ENCODE measurements at places on chromosomes 7 and 10.

DNA sequence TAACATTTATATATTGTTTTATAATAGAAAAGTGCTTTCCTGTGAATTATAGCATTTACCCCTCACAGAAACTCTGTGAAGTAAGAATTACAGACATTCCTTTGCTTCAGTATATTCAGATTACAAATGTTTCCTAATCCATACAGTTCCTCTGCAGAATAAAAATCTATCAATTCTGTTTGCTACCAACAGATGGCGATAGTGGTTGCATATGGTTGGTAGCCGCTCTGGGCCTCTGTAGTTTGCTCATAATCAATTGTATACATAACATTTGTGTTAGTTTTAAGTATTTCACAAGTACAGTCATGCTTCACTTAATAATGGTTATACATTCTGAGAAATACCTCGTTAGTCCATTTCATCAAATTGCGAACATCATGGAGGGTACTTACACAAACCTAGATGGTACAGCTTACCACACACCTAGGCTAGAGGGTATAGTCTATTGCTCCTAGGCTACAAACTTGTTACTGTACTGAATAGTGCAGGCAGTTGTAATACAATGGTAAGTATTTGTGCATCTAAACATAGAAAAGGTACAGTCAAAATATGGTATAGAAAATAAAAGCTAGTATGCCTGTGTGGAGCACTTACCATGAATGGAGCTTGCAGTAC, 94.4 kb upstream of the STEAP4 start:
- no peaks in the 10 kb centered on the region for H3K36me3 ChIP-seq
- H3K27ac ChIP-seq, result no peak overlapping the region
- DNase-seq, result no peak
- no peaks in the 10 kb centered on the region for H3K27me3 ChIP-seq

GRCh38 chr10:26486304-26486703, 48.2 kb downstream of the APBB1IP start:
- no peaks in the 10 kb centered on the region for H3K27me3 ChIP-seq
- H3K4me3 ChIP-seq, result no peak overlapping the region
- DNase-seq, result no peak
- no peaks in the 10 kb centered on the region for H3K4me1 ChIP-seq

DNA sequence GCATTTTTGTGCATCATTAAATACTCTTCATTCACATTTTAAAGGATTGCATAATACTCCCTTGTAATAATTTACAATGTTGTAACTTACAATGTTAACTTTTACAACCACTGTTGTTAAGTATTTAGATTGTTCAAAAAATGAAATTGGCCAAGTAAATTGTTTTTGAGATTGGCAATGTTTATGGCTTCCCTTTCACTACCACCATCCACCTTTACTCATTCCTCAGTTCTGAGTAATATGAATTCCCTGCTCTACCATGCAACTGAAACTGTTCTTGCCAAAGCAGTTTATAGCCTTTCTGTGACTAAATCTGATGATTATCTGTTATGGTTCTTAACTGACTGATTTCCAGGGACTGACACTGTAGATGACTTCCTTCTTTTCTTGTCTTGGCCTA, 80.5 kb upstream of the TMEM106B start:
- H3K4me1 ChIP-seq, result no peaks in the 10 kb centered on the region
- no peaks in the 10 kb centered on the region for H3K36me3 ChIP-seq
- DNase-seq, result no peak
- no peak overlapping the region for H3K4me3 ChIP-seq
- no peaks in the 10 kb centered on the region for H3K27me3 ChIP-seq

DNA sequence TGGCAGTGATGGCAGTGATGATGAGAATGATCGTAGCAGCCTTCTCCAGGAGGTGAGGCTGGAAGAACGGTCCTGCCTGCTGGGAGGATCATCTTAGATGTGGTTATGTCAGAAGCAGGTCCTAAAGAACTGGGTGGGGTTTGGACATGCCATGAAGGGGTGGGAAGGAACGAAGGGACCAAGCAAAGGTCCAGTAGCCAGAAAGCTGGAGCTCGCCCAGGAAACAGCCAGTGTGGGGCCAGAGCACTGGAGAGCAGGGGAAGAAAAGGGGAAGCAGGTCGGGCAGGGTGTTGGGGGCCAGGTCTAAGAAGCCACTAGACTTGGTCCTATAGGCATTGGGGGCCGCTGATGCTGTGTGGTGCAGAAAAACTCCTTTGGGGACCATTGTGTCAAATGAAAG, 127.4 kb downstream of the RGS10 start:
- H3K27ac ChIP-seq, result no peak overlapping the region
- no peaks in the 10 kb centered on the region for H3K27me3 ChIP-seq
- H3K4me1 ChIP-seq, result peaks cover 49% of the 10 kb centered on the region

GRCh38 chr10:102597131-102597991, 46.9 kb upstream of the TRIM8 start:
- no peak for DNase-seq
- peak overlapping the region; percentile 5 for H3K27ac ChIP-seq
- H3K36me3 ChIP-seq, result peaks cover 2% of the 10 kb centered on the region
- H3K4me3 ChIP-seq, result no peak overlapping the region

Data from esophagus squamous epithelium (tissue), 5 donors.